ENCODE measurements at places on chromosomes 4 and X.

DNA sequence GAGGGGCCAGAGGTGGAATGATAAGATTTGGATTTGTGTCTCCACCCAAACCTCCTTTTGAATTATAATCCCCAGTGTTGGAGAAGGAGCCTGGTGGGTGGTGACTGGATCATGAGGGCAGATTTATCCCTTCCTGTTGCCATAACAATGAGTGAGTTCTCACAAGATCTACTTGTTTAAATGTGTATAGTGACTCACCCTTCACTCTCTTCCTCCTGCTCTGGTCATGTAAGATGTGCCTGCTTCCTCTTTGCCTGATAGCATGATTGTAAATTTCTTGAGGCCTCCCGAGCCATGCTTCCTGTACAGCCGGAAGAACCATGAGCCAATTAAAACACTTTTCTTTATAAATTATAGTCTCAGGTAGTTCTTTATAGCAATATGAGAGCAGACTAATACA lies 348.6 kb downstream of the AR start:
- DNase-seq: no peak

GRCh38 chr4:41212616-41213203 lies 1.6 kb downstream of the APBB2 start:
- no peak for DNase-seq

DNA sequence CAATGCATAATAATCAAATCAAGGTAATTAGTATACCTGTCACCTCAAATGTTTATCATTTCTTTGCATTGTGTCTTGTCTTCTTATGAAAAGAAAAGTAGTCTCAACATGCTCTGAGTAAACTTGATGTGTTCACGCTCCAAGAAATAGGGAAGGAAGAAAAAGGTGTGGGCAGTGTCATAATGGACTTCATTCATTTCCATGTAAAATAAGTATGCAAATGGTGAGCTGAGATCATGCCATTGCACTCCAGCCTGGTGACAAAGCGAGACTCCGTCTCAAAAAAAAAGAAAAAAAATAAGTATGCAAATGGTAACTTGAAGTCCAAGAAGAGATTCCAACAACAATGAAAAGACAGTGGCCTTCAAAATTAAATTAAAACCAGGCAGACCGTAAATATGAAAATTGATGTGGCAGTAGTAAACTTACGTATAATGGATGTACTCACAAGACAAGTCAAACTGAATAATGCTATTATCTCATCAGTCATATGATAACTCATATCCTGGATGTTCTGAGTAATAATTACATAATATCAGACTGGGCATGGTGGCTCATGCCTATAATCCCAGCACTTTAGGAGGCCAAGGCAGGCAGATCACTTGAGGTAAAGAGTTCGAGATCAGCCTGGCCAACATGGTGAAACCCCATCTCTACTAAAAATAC lies 6.0 kb upstream of the CWH43 start:
- no peak for DNase-seq

- DNase-seq: no peak
Measured at GRCh38 chrX:77167993-77168392, 279.2 kb upstream of the FGF16 start.

- no peak for DNase-seq
Measured at GRCh38 chr4:184843984-184844554, 18.3 kb upstream of the ACSL1 start.

DNA sequence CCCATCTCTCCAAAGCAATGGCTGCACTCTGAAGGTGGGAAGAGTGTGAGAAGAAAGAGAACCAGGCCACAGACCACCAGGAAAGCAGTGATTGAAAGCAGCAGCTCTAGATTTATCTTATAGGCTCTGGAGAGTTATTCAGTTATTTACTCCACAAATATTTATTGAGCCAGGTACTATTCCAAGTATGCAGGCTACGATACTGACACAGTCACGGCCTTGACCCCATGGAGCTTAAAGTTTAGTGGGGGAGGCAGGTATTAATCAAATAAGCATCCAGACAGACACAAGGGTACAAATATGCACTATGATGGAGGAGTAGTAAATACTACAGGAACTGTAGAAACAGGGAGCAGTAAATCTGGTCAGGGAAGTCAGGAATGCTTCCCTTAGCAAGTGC lies 2.8 kb downstream of the TMEM185A start:
- DNase-seq: no peak

GRCh38 chr4:86641516-86642090 lies 47.5 kb downstream of the PTPN13 start:
- DNase-seq: no peak

DNA sequence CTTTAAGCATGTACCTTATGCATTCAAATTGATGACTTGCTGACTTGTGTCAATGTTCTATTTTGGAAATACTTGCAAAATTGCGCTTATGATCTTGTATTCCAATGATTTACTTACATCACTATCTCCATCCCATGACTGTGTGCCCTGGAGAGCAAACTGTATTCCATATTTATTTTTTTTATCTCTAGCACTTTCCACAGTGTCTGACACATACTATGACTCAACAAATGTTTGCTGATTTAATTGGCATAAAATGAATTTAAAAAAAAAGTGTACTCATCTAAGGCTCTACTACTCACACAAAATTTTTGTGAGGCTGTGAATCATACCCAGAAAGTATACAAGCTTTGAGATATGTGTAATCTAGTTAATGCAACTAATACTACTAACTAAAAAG lies 1066.8 kb upstream of the ADGRL3 start:
- no peak for DNase-seq

DNA sequence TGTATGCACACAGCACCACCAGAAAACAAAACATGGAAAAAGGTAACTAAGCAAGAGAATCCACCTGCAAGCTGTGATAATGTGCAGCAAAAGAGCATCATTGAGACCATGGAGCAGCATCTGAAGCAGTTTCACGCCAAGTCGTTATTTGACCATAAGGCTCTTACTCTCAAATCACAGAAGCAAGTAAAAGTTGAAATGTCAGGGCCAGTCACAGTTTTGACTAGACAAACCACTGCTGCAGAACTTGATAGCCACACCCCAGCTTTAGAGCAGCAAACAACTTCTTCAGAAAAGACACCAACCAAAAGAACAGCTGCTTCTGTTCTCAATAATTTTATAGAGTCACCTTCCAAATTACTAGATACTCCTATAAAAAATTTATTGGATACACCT lies 90.2 kb downstream of the TET2 start:
- DNase-seq: no peak

DNA sequence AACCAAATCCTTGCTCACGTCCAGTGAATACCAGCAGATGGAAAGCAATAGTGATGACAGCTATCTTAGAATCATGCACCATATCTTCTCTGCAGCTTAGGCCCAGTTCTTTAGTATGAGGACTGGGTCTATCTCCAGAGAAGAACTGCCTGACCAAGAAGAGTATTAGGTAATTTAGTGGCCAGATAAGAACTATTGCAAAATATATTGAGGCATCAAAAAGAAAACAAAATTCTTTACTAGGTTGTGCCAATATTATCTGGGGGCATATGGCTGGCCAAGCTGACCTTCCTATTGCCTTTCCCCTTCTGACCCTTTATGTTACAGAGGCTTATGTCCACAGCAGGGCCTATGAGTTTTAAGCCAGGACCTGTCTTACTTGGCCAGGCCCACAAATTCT lies 91.2 kb downstream of the RLIM start:
- DNase-seq: no peak

- no peak for DNase-seq
Measured at GRCh38 chr4:11341337-11342043, 87.2 kb downstream of the HS3ST1 start.

DNA sequence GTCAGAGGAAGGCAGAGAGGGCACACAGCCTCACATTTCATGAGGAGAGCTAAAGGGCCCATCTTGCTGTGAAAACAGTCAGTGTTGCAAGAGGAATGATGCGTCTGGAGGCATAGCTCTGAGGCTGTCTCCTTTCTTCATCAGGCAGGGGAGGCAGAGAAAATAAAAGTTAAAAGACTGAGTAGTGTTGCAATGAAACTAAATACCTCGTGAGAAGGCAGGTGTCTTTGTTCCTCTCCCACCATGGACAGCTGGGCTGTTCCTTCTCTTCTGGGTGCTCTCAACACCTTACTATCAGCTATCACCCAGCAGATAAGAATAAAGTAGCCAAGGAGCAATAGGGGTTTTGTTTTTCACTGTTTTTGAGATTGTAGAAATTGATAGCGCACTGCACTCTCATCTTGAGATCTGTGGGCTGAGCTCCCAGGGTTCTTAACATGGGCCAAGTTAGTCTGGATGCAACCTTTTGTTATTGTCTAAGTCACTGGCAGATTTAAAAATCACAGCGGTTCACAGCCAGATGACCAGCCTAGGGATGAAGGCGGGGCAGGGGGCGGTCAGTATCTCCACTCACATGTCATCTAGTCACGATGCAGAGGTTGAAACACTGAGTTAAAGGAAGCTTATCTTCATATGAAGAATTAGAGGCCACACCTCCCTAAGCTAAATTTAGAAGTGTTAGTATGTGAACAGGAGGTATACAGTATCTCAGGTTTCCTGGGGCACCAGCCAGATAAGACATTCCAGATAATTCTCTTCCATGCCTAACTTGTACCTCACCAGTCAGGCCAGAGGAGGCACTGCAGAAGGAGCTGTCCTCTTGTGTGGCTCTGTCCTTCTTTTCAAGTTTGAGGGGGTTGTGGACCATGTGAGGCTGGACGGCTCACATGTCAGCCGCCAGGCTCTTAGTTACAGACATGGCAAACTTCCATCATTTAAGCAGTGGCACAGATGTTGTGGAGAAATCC lies 36.9 kb downstream of the PARM1 start:
- DNase-seq: no peak

DNA sequence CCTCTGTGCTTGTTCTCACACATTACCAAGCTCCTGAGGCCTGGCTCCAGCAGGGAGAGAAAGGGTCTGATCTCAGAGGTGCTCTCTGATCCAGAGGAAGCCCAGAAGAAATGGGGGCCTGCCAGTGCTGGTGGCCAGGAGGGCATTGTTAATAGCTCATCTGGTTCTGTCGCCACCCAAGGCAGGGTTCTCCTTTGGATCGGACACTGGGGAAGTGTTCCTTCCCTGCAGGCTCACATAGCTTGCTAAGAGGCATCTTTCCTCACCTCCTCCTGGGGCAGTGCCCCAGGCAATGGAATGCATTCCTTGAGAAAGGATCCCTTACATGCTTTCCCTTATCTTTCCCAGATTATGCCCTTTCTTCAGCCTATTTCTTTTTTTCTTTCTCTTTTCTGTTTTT lies 53.8 kb downstream of the RBM47 start:
- no peak for DNase-seq

- DNase-seq: no peak
Measured at GRCh38 chr4:7189475-7190277, 2.7 kb upstream of the SORCS2 start.

- no peak for DNase-seq
Measured at GRCh38 chrX:53005327-53005726, 43.3 kb upstream of the GPR173 start.

GRCh38 chr4:17332478-17332877 lies 179.4 kb downstream of the QDPR start:
- no peak for DNase-seq

DNA sequence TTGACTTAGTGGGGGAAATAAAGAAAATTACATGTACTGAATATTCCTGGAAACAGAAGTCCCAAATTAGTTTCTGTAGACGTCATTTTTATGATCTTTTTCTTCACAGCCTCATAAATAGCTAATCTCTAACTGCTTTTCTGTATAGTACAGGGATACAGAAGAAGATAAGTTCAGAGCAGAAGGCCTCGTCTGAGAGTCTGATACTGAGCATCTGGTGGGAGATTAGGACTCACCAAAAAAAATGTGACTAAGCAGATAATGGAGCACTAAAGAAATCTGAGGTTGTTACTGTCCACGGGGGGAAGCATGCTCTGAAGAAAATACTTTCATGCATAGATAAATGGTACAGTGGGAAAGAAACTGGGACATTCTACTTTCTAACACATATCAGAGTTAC lies 115.3 kb upstream of the TRPC5 start:
- DNase-seq: no peak

- DNase-seq: peak; percentile 93
Measured at GRCh38 chr4:1870328-1870577, 940 bp upstream of the NSD2 start.

- no peak for DNase-seq
Measured at GRCh38 chr4:159497936-159498335, 395.1 kb downstream of the RAPGEF2 start.

DNA sequence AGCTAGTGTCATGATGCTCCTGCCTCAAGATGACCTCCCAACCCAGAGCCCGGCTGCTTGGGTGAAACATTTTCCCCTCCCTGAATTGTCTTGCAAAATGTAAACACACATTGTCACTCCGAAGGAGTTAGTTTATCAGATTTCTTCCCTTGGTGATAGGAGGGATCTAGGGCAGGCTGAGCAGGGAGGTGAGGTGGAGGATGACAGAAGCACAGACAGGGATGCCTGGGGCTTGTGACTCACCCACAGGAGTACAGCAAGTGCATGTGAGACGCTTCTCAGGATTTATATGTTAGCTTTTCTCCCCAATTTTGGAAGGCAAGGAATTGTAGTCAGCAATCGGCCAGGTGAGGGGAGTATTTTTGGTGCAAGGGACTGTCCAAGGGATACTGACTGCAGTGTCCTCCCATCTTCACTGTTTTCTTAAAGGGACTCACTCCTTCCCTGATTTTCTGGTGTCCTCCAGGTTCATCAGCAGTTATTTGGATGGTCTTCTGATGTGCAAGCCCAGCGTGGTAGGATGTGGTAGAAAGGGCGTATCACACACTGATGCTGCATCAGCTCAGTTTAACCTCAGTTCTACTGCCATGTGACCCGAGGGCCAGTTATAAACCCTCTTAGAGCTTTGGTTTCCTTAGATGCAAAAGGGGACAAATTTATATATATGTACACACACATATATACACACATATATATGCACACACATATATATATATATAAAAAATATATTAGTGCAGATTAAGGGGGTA lies 46.2 kb upstream of the IGFBP7 start:
- DNase-seq: no peak

DNA sequence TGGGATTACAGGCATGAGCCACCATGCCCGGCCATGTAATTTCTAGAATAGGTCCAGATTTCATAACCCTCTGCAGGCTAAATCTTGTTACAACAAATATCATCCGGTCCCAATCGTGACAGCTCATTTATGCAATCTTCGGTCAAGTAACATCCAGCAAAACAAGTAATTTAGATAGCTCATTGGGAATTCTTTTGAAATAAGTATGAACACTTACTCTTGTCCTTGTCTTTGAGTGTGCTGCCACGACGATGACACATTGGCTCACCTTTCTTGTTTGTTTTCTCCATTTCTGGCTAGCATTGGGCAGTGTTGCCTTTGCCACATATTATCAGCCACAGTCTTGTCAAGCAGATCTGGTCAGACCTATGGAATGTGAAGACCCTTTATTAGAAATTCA lies 92.0 kb downstream of the PHEX start:
- no peak for DNase-seq

GRCh38 chrX:11640089-11640488 lies 25.6 kb downstream of the ARHGAP6 start:
- DNase-seq: no peak

GRCh38 chrX:154749856-154750255 lies 1.0 kb downstream of the GAB3 start:
- DNase-seq: no peak

GRCh38 chr4:159435561-159436023 lies 332.7 kb downstream of the RAPGEF2 start:
- DNase-seq: no peak

Measured in CD4-positive, alpha-beta T cell treated with Interleukin-17A for 4 hours (primary cell).